Occipital lobe (tissue), 3 donors: ENCODE measurements at places on chromosomes 1 and 21.

- DNase-seq: no peak
These were observed 60.4 kb upstream of the BACH1 start for GRCh38 chr21:29238053-29238966.

DNA sequence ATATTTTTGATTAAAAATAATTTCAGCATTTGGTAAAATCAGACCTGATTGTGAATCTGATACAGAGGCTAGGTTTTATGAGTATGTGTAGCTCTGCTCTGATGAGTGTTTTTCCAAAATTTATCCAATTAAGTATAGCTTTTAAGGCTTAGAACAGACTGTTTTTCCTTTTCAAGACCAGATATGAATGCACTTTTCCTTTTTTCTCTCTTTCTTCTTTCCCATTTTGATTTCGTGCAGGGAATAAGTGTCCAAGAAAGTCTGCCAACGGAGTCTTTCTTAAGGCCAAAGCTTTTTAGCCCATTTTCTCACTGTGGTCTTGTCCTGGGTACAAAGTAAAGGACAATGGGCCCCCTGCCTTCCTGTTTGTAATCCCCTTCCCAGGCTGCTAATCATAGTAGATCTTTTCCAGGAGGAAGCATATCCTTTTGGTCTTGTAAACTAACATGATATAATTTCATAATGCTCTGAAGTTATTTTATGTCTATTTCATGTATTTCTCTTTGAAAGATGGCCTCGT lies 2.9 kb downstream of the KIF1B start:
- DNase-seq: no peak

GRCh38 chr1:205440476-205441317 lies 15.1 kb downstream of the BLACAT1 start:
- no peak for DNase-seq

DNA sequence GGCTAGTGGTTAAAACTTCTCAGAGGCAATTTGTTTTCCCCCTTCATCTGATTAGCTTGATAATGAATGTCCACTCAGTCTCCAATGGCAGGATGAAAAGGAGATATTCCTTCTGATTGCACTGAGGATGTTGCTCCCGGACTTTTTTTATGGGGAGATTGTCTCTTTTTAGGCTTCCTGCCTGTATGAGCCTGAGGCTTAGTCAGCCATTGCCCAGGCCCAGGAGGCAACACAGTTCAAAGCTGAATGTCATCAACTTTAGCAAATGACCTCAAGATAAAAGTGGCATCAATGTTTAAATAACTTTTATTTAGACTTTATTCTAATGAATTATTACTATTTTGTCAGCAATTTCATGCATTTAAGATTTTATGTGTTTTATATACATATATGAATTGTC lies 162.9 kb upstream of the PTBP2 start:
- no peak for DNase-seq

- DNase-seq: no peak
These were observed 41.7 kb upstream of the DISC1 start for GRCh38 chr1:231584921-231585320.

- no peak for DNase-seq
These were observed 3.3 kb upstream of the IL23R start for GRCh38 chr1:67162954-67163353.

DNA sequence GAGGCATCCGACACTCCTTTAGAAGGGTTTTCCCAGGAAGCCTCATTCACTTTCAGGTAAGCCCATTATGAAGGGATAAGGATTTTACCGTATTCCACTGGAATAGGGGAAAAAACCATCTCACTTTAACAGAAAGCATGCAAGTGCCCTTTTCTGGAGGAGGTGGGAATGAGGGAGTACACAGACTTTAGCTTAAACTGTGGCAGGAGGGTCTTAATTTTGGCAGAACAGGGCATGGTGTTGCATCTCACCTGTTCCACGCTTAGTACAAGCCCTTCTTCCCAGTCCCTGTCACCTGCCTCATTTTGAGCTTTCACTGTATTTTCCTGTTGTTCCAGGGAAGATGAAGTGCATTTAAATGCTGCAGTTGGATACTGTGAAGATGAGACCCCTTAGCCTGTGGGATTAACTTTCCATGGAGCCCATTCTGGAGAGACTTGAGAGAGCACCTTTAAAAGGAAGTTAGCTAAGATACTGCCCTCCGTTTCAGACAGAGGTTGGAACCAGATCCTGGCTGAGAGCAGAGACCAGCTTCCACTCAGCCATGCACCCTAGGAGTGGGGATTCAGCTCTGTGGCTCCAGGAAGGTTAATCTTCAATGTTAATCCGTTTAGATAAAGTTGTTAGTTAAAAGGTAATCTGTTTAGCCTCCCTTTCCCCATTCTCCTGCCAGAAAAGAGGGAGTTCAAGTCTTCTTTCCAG lies 42.6 kb downstream of the PBX1 start:
- DNase-seq: no peak

GRCh38 chr1:202807926-202808757 lies at the start of gene KDM5B:
KDM5B (minus strand) TSS chr1:202808421; CDS start chr1:202808305, 116 bp downstream.
- peak; percentile 54 for DNase-seq
